Fibroblast of villous mesenchyme (primary cell): ENCODE measurements at places on chromosomes 11 and 22. TPM values are rescaled to one million over a fixed set of nuclear protein-coding genes. Genes with fewer than 3 reads are reported as not detected.

DNA sequence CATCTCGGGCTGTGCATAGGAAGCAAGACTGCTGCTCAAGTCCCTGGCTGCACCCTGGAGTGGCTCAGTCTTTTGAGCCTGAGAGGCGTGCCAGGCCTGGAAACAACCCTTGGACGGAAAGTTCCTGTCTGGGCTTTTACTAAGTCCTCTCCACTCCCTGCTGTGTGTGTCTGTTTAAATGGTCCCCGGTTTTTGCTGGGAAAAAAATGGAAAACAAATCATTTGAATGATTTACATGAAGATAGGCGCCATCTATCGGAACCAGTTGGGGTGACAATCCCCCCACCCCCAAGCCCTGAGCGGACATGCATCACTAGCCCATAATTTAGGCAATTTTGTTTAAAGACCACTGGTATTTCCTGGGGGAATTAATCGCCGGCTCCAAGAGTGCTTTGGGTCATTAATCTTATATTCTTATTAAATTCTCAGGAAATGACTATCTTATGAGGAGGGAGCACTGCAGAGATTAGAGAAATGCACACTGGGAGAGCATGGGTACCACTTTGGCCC is 2.7 kb upstream of the GAB2 start:
- DNase-seq: peak; percentile 95

DNA sequence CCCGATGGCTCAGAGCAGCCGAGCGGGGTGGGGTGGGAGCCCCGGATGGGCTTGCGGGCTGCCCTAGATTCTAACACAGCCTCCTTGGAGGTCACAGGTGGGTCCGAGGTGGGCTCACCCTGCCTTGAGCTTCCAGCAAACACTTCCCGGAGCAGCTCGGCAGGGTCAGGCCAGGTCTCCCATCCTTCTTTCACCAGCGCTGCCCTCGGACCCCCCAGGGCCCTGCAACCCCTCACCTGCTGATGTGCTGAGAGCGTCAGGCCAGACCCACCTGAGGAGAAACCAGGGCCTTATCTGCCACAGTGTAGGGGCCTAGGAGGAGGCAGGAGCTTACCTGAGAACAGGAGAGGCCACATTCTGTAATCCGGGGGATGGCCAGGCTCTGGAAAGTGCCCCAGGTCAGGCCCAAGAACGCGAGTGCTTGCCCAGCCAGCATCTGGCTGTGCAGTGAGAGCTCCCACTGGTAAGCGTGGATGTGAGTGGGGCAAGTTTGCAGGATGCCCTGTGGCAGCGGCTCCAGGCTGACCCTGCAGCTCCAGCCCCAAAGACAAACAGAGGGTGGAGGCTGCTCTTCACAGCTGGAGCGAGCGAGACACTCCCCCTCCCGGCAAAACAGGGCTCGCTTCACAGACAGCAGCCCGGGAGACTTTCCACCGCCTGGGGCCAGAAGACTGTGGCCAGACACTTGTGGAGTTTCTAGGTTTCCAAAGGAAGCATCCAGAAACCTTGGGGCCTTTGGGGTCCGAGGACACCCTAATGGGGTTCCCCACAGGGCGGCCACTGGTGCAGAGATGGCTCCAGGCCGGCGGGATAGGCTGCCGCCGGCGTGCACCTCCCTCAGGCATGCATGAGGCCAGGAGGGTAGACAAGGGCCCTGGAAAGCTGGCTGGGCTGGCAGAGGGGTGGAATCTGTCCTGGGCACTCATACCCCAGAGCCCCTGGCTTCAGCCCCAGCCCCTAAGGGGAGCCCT is at the start of gene IL17REL:
Gene IL17REL (minus strand): TSS at position 555 of the 971 bp plus-strand sequence. CDS start 119 bp downstream, at position 436.
- DNase-seq: peak; percentile 38

Gene CHRM1
- total RNA-seq: not detected in 2 replicates

DNA sequence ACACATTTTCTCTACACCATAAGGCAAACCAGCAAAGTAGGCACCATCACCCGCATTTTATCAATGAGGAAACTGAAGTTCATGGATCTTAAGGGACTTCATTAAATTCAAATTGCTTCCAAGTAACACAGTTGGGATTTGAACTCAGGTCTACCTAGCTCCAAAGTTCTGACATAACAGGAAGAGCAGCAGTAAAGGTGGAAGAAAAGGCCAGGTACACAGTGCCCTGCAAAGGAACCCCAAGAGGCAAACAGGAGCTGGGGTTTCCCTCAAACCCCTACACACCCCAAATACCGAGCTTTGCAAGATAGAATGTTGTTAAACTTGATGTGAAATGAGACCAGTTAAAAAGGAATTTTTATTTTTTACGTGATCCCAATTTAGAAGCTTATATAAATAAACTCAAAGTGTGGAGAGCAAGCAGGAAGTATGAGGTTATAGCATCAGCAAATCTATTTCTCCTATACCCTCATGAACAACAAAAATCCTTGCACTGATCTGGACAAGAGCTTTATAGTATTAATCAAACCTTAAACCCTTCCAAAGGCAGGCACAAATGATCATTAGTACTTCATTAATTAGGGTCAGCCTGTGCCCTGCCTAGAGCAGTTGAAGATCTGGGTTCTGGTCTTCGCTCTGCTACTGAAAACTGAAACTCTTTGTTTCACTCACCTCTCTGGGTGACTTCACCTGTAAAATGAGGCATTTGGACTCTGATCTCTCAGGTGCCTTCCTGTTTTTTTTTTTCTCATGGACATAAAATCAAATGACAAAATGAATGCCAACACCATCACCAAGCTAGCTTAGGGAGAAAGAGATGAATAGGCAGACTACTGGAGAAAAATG is 36.5 kb downstream of the SYTL2 start:
- DNase-seq: no peak

DNA sequence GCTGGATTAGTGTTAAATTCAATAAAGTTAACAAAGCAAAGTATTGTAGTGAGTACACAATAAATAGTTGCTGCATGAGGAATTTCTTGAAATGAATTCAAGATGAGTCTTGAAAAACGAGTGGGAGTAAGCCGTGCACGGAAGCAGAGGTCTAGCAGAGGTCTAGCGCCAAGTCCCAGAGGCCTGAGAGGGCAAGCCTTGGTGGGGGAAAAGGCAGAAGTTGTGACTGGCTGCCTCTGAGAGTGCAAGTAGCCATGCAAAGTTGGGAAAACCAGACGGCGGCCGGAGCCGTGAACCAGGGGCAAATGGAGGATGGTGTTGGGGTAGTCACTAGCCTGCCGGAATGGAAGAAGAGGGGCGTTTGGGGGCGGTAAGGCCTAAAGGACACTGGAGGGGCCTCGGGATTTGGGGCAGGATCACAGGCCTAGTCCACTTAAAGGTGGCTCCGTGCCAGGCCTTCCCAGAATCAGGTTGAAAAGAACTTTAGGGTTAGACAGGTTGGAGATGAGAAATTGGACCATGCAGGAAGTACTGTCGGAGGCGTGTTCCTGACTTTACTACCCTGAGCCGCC is 379 bp upstream of the SLC3A2 start:
- DNase-seq: peak; percentile 67

GRCh38 chr22:34992672-34993071 is 73.3 kb upstream of the ISX start:
- DNase-seq: no peak

Gene HEPACAM
- under 0.01 and 0.86 TPM in 2 replicates for total RNA-seq

- DNase-seq: no peak
These were observed 3.0 kb downstream of the PRG2 start for GRCh38 chr11:57387289-57388030.

Gene KCTD14
- 0.97 and 4.3 TPM in 2 replicates for total RNA-seq

GRCh38 chr11:104033134-104033533 is 3.3 kb upstream of the DDI1 start:
- peak; percentile 88 for DNase-seq

DNA sequence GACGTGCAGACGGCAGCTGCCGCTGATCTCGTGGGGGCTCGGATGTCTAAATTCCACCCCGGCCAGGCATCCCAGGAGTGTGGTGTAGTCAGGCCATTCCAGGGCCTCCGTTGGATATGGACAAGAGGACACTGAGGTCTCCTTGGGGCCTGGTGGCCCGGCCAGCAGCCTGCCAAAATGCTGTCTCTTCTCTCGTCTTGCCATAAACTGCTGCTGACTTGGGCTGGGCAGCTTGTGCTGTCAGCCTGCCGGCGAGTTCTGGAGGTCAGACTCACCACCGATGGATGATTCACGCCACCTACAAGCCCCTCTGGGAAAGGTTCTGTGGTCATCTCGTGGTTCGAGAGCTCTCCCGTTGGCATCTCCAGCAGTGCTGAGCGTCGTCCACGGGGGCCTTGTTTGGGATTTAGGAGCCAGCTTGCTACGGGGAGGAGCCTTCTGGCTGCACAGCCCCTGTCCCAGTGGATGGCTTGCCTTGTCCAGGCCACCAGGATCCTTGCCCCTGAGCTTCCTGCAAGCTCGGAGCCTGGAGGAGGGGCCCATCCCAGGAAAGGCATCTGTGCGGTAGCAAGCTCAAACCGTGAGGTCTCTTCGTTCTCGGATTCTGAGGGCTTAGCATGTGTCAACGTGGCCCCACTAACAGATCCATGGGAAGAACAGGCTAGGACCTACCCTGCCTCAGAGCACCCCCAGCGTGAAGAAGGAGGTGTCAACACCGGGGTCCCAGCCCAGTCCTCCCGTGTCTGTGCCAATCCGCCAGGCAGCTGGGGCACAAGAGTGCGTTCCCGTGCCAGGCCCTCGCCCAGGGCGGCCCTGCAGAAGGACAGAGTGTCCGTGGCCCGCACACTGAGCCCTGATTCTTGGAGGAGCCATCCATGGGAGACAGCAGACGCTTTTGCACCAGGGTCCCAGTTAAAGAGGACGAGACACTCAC is 1114.1 kb downstream of the BRD1 start:
- DNase-seq: no peak

GRCh38 chr11:15716550-15716949 is 601.8 kb downstream of the INSC start:
- peak; percentile 64 for DNase-seq

DNA sequence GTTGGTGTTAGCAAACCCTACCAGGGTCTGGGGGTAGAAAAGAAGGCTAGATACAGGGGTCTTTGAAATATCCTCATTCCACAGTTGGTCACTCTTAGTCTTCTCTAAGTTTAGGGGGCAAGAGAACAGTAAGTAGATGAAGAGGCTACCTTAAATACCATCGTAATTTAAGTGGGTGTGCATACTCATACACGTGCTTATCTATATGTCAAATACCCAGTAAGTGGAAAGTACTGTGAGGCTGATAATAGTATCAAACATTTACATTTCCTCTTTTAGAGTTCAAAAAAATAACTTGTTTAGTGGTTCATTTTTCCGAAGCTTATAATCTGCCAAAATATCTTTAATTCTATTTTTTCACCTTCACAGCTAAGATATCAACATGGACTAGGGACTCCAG is 90.7 kb downstream of the WNT11 start:
- DNase-seq: no peak

Gene PTDSS2
- 31.5 and 34.8 TPM in 2 replicates for total RNA-seq

Gene ROBO4
- total RNA-seq: under 0.01 and 0.86 TPM in 2 replicates

Gene PAMR1
- 416 and 493 TPM in 2 replicates for total RNA-seq

DNA sequence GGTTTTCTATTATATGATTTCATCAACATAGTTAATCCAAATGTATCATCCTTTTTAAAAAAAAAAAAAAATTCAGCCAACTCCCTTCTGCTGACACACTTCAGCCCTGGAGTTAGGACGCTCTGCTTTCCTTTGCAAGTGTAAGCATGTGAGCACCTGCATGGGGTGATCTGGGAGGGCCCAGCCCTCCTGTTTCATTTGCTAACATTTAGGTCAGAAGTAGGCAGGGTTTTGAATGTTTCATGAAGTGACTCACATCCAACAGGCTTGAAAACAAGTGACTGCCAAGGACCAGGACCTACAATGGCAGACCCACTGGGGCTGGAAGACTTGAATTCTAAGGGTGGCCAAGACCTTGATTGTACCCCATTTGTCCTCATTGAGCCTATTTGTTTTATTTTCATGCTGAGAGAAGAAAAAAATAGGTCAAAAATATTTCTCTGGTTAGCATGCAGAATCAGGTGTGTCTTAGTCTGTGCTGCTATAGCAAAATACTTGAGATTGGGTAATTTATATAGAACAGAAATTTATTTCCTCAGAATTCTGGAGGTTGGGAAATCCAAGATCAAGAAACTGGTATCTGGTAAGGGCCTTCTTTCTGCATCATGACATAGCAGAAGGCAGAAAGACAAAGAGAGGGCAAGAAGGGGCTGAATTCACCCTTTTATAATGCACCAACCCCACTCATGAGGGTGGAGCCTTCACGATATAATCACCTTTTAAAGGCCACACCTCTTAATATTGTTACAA is 137.6 kb downstream of the CD44 start:
- DNase-seq: no peak

Gene OR6A2
- 0.32 and 0.43 TPM in 2 replicates for total RNA-seq

Gene SYT8
- total RNA-seq: under 0.01 TPM in 1 of 2 replicates, not detected in the other

GRCh38 chr11:10350334-10350733 is 45.5 kb downstream of the ADM start:
- peak; percentile 61 for DNase-seq

DNA sequence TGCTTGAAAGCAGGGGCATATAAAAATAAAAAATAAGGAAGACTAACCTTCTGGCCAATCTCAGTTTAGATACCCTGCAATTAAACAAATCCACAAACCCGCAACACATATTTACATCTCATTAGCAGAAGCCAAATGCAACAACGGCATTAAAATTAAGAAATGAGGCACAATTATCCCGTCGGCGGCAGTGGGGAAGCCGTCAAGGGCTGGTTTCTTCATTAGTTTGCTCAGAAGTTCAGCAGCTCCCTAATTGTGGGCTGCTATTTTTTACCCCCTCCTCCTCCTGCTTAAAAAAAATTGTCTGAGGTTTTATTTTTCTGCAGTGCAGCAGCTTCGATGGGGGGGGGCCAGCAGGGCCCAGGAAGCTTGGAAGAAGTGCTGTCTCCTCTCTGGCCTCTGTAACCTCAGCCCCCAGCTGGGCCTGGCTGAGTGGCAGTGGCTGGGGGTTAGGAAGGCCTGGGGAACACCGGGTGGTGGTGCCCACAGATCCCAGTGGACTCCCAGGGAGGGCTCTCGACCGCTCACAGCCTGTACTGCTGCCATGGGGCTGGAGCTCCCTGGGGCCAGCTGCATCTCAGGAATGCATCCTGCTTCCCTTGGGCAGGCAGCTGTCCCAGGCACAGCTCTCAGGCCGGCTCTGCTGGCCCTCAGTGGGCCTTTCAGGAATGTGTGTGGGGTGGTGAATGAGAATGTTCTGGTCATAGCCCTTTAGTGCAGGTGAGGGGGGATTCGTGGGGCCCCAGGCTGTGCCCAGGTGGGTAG is 148.7 kb upstream of the B3GAT1 start:
- DNase-seq: no peak

DNA sequence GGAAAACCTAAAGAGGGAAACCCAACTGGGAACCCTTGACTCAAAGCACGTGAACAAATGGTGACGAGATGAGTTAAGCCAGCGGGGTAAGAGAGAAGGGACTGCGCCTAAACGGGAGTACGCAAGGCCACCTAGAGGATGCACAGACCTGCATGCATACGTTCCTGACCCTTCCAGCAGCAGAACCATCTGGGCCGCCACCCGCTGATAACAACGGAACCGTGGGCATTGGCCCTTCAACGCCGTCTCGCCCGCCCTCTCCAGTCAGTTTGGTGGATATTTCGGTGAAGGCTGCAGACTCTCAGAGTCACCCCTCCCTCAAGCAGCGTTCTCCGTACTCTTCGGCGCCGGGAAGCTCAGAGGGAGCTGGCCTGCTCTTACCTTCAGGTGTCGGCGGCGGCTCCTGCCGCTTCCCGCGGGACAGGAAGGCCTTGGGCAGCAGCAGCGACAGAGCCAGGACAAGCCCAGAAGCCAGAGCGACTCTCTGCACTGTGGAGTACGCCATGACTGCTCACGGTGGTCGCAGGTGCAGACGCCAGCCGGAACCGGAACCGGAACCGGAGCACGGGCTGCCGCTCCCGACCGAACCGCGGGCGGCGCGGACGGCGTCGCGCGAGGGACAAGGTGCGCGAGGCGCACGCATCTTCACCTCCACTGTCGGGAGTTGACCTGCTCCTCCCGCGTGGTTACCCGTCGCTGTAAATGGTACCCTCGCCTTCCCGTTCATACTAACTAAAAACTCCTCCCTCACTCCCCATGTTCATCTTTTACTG is at the start of gene RIC3:
Gene RIC3 (minus strand): TSS at position 541 of the 773 bp plus-strand sequence. CDS start 36 bp downstream, at position 505.
- no peak for DNase-seq
